ENCODE measurements at places on chromosomes 7 and 10.

DNA sequence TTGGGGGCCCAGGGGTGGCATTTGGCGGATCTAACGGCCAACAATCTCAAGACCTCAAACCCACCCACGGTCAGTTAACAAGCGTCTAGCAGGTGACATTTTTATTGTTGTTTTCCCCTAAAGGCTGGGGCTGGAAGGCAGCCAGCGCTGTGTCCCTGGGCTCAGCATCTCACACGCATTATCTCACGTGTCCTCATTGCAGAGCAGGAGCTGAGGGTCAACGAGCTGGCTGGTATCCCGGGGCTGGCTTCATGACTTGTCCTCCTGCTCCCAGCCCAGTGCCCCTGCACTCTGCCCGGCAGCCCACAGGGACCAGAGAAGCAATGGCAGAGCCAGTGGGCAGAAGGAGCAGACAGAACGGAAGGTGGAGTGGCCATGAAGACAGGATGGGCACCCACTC, 54.4 kb upstream of the TMEM273 start:
- DNase-seq, result no peak

GRCh38 chr7:127954357-127954748, 76.9 kb downstream of the LRRC4 start:
- DNase-seq, result no peak

DNA sequence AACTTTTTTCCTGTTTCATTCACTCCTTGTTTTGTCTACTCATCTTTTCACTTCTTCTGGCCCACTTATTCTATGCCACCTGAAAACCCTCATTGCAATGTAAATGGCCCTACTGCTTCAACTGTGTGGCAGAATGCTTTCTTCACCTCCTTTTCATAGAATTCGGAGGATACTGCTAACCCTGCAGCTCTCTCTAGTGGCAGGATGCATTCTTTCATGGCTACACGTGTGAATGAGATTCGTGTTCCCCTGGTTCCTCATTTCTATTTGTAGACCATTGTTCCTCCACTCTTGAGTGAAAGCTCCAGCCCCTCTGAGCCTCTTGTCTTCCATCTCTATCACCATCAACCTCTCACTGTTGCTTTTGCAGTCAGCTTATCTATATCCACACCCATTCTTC, 20.9 kb upstream of the CYP26C1 start:
- no peak for DNase-seq

DNA sequence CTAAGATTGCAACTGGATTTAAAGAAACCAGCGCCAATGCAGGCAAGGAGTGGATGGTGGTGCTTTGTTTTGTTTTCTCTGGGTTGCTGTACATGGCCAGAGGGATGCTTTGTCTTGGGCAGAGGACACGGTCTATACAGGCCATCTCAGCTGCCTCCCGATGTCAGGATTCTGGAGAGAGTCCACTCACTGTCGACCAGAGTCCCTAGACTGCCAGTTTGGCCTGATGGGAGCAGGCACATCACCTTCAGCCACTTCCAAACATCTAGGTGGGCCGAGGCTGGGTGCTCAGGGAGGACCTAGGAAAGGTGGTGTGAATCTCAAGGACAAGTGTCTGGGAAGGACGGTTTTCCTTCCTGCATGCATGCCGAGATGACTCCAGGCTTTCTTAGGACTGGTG, 152.1 kb downstream of the BUB3 start:
- no peak for DNase-seq

DNA sequence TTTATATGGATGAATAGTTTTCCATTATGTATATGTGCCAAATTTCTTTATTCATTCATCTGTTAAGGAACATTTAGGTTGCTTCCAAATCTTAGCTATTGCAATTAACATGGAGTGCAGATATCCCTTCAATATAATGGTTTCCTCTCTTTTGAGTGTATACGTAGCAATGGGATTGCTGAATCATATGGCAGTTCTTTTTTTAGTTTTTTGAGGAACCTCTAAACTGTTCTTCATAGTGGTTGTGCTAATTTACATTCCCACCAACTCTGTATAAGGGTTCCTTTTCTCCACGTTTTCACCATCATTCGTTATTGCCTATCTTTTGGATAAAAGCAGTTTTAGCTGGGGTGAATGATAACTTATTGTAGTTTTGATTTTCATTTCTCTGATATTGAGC, 46.5 kb downstream of the FAS start:
- DNase-seq, result no peak

GRCh38 chr7:131027287-131027773, 293.3 kb upstream of the KLF14 start:
- DNase-seq, result peak; percentile 57

- no peak for DNase-seq
Measured at GRCh38 chr7:23065974-23066373, 39.6 kb upstream of the KLHL7 start.

DNA sequence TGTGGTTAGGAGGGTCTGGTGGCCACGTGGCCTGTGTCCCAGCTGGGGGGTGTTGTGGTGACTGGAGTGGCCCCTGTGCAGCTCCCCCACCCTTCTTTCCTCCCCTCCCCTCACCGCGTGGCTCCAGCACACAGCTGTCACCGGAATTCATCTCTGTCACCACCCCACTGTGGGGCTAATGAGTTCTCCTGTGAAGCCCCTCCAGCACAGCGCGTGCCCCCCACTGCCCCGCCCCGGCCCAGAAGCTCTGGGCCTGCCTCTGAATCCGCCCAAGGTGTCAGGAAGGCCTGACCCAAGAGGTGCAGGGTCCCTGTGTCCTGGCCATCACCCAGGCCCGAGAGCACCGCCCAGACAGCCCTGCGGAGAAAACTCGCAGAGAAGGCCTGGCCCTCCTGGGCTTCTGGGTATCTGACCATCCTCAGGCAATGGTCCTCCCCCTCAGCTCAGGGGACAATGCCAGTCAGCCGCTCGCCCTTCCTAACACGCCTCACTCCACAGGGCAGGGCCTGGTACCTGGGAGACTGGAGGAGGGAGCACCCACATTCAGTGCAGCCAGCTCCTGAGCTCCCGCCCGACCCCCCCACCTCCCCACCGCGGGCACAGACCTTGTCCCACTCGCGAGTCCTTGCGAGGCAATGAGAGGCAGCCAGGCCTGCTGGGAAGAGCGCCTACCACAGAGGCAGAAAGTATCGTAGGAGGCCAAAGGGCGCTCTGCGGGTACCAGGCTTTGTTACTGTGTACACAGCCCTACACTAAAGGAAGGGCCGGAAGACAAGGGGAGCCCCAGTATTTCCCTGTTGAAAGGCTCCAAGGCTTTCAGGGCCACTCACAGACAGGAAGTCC, 38.2 kb downstream of the GBX1 start:
- no peak for DNase-seq

DNA sequence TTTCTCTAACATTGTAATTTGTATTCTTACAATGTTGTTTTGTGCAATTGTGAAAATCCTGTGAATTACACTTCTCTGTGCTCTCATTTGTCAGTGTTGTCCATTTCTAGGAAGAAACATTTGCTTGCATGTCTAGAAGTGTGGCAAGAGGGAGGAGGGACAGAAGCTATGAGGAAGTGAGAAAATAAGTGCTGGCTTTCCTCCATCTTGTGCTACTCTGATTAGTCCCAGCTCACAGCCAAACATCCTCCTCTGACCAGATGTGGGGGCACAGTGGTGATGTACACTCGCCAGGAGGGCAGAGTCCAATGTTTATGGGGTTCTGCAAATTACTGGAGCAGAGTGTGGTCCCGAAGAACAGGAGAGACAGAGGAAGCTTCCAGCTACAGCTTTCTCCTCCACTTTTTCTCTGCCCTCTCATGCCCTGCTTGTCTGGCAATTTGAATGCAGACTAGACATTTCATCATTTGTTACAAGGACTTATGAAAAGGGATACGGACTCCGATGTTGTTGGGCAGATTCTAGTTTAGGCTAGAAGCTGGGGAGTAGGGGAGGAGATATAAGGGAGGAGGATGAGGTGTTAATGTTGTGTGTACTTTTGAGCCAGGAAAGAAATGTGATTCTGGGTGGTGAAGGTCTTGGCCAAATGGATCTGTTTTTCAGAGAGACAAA, 131.0 kb upstream of the C1GALT1 start:
- DNase-seq, result no peak

DNA sequence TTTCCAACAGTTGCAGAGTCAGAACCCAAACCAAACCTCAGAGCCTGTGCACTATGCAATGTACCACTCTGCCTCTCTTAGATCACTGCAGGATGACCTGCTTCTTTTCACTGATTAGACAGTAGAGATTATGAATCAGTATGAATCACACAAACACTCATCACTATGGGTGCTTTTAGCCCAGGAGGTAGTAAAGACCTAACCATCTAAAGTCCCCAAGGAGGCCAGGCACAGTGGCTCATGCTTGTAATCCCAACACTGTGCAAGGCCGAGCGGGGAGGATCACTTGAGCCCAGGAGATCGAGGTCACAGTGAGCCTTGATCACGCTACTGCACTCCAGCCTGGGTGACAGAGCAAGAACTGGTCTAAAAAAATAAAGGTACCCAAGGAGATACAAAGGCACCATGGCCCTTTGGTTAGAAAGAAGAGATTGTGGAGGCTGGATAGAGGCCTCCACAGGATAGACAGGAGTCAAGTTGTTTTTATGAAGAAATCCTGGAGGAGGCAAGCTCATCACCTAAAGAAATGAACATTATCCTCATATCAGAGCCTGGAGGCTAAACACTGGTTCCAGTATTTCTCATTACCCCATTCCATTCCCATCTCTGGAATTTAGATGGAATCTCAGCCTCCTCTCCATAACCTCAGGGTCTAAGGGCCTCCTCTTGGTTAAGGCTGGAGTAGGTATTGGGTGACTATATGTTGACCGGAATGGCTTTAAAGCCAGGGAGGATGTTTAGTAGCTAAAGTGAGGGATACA, 12.9 kb downstream of the SEC31B start:
- DNase-seq, result no peak

DNA sequence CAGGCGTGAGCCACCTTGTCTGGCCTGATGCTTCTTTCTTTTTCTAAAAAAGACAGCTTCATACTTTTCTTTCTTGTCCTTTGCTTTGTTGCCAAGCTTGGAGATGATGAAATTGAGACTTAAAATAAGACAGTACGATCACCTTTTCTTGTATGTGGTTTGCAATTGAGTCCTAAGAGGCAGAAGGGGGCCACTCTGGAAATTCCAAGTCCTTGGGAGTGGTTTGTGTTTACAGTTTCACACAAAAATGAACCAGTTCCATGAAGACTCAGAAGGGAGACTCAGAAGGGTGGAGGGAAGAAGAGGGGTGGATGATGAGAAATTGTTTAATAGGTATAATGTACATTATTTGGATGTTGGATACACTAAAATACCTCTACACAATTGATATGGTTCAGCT, 70.7 kb upstream of the TNS3 start:
- no peak for DNase-seq

DNA sequence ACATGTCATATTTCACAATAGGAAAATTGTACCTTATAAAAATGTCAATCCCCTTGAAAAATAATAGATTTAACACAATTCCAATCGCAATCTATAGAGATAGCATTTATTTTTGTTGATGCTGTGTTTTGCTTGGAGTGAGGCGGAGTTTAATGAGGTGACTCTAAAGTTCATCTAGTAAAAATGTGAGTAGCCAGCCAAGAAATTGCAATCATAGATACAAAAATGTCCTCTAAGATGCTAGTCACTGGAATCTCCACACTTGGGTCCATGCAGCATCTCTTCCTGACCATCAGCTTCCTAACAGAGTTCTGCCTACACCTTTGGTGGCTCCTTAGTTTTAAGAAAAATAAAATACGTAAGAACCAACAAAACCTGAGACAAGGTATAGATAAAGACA, 44.9 kb downstream of the GLI3 start:
- DNase-seq, result no peak

DNA sequence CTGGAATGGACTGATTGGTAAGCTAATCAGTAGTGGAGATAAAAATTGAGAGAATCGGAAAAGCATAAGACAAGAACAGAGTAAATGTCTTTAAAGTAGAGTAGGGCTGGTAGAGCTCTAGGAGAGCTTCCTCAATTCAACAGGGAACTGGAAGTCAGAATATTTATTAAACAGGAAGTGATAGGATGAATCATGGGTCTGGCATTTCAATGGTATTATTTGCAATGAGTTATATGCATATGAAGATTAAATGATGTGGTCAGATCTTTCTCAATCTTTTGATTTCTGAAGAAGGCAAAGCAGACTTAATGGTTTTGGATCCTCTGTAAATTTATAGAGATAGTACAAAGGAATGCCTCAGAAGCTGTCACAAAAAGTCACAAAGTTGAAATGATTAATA, 349.0 kb downstream of the HPSE2 start:
- no peak for DNase-seq

DNA sequence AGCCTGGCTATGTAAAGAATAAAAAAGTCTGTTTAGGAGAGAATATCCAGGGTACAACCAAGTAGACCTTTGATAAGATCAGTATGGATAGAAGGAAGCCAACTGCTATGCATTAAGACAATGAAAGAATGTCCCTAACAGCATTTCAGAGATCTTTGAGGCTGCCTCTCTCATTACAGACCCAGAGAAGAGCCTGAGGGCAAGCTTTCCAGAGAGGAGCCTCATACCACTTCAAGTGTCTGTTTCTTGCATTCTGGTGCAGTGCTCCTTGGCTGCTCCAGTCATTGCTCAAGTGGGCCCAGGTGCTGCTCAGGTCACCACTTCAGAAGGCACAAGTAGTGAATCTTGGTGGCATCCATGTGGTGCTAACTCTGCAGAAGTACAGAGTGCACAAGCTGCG, 514.0 kb downstream of the PLXDC2 start:
- DNase-seq, result no peak

DNA sequence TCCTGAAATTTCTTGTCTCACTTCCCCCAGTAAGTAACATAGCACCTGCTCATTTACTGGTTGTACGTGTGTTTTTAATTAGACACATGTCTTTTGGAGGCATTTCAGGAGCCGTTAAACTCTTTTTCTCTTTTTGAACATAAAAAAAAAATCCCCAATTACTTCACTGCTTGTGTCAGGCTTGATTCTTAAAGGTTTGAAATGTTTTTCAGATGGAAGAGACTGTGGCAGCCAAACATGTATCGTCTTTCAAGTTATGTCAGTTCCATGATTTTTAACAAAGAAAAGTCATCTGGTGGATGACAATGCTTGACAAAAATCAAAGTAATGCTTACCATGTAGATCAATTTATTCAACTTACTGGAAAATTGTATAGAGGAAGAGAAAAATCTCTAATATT, 585.8 kb downstream of the GATA3 start:
- DNase-seq, result no peak

DNA sequence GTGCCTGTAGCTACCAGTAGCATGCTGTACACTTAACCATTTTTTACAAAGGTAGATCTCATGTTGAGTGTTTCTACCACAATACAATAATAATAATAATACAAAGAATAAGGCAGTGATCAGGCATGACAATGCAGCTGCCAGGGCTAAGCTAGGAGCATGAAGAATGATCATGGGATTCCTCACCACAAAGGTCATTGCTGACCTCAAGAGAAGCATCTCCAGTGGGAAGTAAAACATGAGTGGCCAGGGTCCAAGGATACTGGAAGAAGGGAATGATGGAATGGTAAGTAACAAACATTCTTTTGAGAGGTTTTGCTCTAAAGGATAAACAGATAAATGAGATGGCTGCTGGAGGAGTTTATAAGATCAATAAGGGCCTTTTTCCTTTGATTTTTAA, 591.1 kb downstream of the TNS3 start:
- DNase-seq, result no peak

GRCh38 chr10:114544045-114544659, 113.9 kb downstream of the ABLIM1 start:
- peak; percentile 34 for DNase-seq

GRCh38 chr7:113968713-113969112, 49.9 kb upstream of the PPP1R3A start:
- DNase-seq, result no peak

Data from CD4-positive, CD25-positive, alpha-beta regulatory T cell (primary cell).